ENCODE measurements at places on chromosomes 7 and 10. TPM values are rescaled to one million over a fixed set of nuclear protein-coding genes. Genes with fewer than 3 reads are reported as not detected.

GRCh38 chr10:131453721-131454634 is 142.5 kb upstream of the TCERG1L start:
- no peak for DNase-seq

GRCh38 chr10:98030093-98030821 is at the start of gene CRTAC1:
CRTAC1 (minus strand) TSS chr10:98030621; CDS start chr10:98030472, 149 bp downstream.
- DNase-seq = no peak

DNA sequence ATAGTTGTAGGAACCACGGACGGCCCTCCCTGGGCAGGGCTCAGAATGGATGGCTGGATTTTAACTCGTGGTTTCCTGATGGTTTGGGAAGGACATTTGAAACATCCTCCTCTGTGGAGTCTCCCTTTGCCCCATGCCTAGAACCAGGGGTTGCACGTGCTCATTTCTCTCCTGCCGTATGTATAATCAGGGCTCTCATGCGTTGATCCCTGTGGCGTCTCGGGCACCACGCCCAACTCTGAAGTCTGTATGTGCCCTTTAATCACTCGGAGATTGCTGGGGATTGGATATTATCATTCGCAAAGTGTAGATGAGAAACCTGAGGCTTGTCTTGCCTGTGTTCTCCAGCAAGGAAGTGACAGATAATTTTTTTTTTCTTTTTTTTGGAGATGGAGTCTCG is 257.1 kb downstream of the CAMK1D start:
- DNase-seq = no peak

- peak; percentile 56 for DNase-seq
Measured at GRCh38 chr7:11185179-11185815, 211.6 kb downstream of the PHF14 start.

DNA sequence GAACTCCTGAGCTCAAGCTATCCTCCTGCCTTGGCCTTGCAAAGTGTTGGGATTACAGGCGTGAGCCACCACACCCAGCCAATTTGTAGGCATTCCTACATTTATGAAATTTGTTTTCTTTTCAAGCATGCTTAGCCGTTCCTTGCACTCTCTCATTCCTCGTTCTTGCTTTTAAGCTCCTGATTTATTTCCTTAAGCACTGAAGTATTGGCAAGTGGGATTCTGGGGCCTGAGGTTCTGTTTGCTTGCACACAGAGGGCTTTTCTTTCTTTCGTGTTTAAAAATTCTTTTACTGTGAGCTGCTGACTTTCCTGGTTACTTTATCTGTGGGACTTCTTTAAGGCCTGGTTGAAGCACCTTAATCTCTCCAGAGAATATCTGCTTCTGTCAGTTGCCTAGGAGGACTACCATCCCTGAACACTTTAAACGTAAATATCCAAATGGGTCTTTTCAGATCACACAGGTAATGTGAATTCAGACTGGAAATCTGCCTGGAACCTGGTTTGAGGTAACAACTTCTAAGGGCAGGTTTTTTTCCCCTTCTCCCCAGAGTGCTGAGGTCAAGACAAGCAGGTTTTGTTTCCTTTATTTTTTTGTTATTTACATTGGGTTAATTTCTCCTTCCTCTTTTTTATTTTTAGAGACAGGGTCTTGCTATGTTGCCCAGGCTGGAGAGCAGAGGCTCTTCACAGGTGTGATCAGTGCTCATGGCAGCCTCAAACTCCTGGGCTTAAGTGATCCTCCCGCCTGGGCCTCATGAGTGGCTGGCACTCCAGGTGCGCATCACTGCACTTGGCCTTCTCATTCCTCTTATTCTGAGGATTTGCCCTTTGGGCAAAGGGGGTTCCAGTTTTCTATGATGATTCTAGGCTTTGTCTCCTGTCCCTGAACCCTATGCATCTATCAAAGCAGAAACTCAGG is 102.9 kb downstream of the PFKFB3 start:
- DNase-seq = no peak

GRCh38 chr10:48526011-48526821 is 78.7 kb downstream of the ARHGAP22 start:
- peak; percentile 92 for DNase-seq

- DNase-seq = no peak
Measured at GRCh38 chr10:128210215-128211063, 84.2 kb upstream of the MKI67 start.

DNA sequence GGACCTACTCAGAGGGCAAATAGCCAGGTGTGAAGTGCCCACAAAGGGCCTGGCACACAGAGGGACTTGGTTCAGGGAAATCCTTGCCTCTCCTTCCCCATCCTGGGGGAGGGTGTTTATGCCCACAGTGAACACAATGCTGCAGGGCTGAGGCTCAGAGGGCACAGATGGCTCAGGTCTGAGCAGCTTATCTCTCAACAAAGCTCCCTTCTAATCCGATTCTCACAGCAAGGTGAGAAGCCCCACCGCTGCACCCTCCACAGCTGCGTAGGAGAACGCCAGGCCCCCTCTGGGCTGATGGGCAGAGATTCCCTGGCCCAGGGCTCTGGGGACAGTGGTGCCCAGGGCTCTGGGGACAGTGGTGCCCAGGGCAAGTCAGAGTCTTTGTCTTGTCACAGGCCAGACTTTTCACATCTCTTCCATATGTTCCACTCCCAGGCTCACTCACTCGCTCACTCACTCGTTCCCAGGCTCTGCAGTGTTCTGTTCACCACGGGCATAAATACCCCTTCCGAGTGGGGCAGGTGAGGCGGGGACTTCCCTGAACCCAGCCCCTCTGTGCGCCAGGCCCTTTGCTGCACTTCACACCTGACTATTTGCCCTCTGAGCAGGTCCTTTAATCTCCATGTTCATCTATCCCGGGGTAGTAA is 8.7 kb upstream of the CDHR1 start:
- DNase-seq = no peak

The FAM221A gene
- 1.1 TPM for total RNA-seq

The GATA3 gene
- total RNA-seq = not detected

Data from IMR-90 (cell line).